ENCODE measurements at places on chromosomes 6 and 20.
A peak's percentile ranks its signal among the peaks of the same experiment; 100 is the strongest.

DNA sequence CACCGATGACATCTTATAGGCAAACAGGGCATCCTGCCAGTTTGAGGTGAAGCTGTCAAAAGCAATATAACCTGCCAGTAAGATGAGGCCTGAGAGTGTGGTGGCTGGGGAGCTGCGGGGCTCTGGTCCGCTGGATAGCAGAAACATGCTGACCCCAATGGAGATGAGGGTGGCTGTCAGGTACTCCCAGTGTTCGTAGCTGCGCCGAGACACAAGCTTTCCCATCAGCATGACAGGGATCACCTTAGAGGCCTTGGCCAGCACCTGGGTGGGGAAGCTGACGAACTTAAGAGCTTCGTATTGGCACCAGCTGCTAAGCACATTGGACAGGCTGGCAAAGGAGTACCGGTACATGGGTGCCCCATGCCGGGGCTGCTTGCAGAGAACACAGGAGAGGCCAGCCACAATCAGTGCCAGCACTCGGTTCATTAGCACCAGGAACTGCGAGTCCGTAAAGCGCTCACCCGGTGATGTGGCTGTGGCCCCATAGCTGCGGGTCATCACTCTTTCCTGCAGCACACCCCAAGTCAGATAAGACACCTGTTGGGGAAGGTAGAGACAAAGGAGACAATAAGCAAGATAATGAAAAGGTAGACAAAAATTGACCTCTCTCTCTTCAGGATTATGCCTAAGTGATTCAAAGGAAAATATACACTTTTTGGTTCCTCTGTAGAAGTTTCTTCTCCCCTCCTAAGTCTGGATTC, 2.1 kb downstream of the SLC35B2 start:
- no peak for DNase-seq

GRCh38 chr6:147950623-147950987, 392.0 kb upstream of the SASH1 start:
- no peak for DNase-seq

DNA sequence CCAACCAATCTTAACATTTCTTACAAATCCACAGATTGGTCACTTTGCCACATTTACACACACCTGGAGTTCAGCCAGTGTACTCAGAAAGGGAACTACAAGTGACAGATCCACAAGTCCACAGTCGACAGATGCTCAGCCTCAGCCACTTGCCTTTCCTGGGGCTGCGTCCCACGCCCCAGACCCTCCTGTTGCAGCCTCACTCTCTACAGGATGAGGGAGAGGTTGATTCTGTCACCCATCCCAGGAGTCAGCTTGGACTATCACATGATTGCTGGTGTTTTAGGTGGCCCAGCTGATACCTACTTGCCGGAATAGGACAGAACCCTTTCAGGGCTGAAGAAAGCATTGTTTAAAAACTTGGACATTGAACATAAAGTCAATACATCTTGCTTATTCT, 108.8 kb downstream of the FAM120B start:
- DNase-seq: no peak

GRCh38 chr6:34538581-34538980, 17.5 kb downstream of the SPDEF start:
- no peak for DNase-seq

GRCh38 chr20:58046311-58046710, 182.1 kb downstream of the ANKRD60 start:
- DNase-seq: no peak

- no peak for DNase-seq
Observed at GRCh38 chr6:28523241-28523622, 2.4 kb upstream of the GPX5 start.

GRCh38 chr6:142296975-142297604, 4.7 kb upstream of the ADGRG6 start:
- no peak for DNase-seq

- DNase-seq: no peak
Observed at GRCh38 chr20:9261781-9262180, 192.9 kb downstream of the PLCB4 start.

- DNase-seq: peak; percentile 64
Observed at GRCh38 chr6:35498422-35499067, 1.7 kb upstream of the TEAD3 start.

DNA sequence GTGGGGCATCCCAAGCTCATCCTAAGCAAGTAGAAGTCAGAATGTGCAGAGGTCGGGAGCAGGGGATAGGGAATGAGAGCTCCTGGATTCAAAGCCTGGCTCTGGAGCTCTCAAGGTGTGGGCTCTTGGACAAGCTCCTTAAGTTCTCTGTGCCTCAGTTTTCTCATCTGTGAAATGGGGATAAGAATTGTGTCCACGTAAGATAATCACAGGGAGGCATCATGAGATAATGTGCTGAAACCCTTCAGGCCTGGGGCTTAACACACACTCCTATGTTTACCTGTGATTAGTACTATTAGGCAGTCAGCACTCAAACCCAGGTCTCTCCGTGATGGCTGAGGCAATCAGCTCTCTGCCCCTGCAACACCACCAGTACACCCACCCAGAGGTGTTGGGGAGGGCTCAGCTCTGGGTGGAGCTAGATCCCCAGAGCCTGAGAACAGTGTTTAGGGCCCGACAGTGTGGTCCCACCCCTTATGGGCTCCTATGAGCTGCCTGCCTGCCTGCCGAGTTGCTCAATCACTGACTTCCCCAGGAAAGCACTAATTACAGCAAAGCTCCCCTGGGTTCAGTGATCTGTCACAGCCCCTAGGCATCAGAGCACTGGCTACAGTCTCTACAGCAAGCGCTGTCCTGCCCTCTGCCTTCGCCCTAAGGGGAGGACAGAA, 6.3 kb upstream of the SIRPA start:
- DNase-seq: no peak

DNA sequence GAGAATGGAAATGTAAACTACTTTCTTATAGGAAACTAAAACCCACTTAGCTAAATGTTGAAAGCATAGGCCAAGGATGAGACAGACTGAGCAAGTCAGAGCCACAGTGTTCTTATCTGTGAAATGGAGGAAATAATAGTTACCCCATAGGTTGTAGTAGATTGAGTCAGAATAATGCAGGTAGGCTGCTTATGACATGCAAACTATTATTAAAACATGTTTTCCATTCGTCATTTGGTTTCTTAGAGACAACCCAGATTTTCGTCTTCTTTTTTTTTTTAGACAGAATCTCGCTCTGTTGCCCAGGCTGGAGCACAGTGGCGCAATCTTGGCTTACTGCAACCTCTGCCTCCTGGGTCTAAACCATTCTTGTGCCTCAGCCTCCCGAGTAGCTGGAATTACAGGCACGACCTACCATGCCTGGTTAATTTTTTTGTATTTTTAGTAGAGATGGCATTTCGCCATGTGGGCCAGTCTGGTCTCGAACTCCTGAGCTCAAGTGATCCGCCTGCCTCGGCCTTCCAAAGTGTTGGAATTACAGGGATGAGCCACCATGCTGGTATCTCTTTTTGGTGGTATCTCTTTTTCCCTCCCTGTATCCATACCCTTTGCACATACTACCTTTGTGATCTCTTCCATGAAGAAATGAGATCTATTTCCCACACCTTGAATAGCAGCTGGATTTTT, 196.5 kb upstream of the ZNF217 start:
- DNase-seq: no peak

GRCh38 chr6:71388856-71389527, 100.4 kb downstream of the OGFRL1 start:
- no peak for DNase-seq

- DNase-seq: no peak
Observed at GRCh38 chr20:35004749-35005462, 49.2 kb downstream of the MYH7B start.

DNA sequence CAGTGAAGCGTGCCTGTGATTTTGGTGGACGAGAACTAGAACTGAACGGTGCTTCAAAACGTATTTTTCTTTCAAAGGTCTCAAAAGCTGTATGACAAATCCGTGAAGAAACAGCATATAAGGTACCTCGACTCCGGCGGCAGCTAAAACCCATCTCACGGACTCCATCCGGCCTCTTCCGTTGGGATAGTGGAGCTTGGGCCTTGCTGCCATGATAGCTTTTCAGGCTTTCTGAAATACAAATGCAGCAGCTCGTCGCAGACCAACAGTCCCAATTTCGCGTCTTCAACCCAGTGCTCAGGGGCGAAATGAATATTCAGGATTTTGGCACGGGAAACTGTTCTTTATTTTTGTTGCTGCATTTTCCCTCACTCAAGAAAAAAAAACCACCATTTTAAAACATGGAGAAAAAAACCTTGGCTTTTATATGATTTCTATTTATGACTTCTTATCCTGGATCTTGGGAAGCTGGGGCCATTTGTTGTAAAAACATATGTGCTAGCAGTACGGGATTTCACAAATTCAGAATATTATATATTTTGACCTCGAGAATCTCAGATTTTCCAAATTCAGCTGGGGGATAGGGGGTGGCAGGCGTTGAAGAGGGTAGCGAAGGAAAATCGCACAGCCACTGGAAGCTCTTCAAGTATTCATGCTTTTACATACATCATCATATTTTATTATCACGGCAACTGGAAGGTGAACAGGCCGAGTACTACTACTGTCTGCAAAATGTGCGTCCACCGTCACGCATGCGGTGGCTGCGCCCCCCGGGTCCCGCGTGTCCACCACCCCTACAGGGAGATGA, 849 bp downstream of the GSTA4 start:
- DNase-seq: no peak

GRCh38 chr6:21741221-21742109, 147.9 kb downstream of the SOX4 start:
- no peak for DNase-seq

DNA sequence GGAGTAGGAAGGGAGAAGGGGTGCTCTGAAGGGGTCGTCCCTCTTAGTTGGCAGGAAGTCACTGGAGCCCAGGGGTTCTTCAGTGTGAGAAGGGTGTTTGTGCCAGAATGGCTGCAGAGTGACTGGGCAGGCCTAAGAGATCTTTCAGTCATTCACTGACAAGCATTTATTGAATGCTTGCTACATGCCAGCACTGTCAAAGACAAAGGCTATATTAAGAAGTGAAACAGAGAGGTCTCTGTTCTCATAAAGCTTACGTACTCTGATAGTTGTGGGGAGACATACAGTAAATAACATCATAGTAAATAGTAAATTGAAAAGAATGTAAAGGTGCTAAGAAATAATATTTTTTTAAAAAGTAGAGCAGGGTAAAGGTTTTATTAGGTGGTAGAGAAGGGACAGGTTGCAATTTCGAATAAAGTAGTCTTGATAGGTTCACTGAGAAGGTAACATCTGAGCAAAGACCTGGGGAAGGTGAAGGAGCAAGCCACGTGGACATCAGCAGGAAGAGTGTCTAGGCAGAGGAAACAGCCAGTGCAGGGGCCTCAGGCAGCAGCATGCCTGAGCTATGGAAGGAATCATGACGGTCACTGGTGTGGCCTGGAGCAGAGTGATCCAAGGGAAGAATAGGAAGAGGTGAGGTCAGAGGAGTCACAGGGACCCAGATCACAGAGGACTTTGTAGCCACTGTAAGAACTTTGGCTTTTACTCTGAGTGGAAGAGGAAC, 36.3 kb upstream of the RNF8 start:
- DNase-seq: peak; percentile 38

DNA sequence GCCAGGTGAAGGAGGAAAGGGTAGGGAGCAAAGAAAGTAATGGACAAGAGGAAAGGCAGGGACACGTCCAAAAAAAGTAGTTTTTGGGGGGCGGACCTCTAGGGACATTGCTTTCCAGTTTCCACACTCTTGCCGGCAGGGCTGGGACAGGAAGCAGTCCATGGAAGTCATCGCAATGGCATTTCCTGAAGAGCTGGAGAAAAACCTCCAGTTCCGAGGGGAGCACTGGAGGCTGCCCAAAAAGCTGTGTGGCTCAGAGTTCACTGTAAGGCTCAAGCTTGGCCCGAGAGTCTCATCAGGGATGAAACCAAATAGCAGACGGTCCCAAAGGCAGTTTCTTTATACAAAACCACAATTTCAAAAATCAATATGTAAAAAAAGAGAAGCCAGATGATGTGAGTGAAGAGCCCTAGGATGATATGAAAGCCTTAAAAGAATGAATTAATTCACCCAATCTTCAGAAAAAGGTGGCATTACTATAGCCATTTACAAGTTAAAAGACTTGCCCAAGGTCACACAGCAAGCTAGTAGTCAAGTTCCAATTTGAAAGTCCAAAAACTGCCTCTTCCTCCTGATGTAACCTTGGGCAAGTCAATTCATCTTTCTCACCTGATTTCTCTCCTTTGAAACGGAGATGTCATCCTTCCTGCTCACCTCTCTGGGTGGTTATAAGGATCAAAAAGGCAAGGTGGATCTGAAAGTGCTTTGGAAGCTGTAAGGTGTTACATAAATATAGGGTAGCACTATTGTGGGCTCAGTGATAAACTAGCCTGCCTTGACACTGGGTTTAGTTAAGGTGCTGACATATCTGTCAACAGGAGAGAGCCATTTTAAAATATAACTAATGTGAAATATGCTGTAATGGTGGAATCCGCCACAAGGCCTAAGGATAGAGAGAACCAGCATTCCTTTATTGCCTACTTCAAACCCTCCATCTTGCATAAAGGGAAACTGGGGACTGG, 9.1 kb downstream of the BCL2L1 start:
- DNase-seq: no peak

DNA sequence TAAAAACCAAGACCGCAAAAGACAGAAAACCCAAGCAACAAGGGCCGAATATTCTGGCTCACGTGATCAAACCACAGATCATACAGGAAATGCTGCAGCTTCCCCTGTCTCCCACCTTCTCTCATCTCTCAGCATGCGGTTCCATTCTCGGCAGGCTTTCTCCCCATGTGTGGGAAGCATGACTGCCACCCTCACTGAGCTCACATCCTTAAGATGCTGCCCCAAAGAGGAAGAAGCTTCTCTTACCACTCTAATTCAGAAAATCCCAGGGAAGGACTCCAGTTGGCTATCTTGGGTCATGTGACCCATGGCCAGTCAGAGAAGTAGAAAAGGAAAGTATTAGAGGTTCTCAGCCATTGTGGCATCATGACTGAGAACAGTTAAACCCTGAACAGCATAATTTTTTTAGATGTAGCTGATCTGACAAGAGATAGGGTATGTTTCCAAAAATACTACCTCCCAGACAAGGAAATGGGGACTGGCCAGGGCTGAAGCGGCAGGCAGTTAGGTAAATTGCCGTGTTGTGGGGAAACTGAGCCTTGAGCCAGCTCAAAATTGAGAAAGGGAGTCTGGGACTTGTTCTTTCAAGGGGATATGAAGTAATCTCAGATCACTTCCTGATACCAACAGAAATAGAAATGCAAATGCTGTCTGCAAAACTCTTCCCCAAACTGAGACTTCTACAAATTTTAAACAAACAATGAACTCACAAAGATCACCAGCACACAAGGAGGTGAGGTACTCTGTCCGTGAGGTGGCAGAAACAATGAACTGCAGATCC, 37.1 kb upstream of the GRM4 start:
- peak; percentile 83 for DNase-seq

- DNase-seq: peak; percentile 53
Observed at GRCh38 chr6:149896491-149896890, 1.4 kb downstream of the RAET1E start.

Data from activated CD8-positive, alpha-beta memory T cell treated with anti-CD3 and anti-CD28 coated beads for 24 hours (primary cell).